A673 (cell line): ENCODE measurements at places on chromosomes 2 and 18.

DNA sequence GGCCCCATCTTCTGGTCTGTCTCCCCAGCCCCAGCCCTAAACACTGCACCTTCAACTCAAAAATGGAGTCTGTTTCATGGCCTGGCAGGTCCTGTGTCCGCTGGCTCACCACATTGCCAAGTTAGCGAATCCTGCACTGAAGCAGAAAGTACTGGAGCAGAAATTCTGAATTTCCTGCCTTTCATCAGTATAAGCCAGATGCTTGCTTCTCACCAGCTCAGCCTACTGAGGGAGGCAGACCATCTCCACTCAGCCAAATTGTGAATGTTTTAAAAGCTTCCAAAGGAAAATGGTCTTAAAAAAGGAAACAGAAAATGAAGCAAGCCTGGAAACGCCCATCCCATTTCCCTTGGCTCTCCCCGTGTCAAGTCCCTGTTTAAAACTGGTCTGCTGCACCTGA, 157.8 kb downstream of the C1D start:
- DNase-seq, result no peak

GRCh38 chr18:3604498-3605408, 154.8 kb downstream of the TGIF1 start:
- peak; percentile 61 for DNase-seq

GRCh38 chr2:107685421-107685986, 141.2 kb upstream of the RGPD4 start:
- DNase-seq, result no peak

DNA sequence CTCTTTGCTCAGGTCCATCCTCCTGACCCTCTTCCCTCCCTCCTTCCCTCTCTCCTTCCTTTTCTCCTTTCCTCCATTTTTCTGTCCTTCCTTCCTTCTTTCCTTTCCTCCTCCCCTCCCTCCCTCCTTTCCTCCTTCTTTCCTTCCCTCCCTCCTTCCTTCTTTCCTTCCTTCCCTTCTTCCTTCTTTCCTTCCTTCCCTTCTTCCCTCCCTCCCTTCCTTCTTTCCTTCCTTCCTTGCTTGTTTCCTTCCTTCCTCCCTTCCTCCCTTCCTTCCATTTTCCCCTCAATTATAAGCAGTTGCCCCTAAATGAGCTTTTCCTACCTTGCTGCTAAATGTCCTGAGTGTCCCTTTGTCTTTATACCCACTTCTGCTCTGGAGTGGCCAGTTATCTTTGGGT, 103.3 kb downstream of the NDUFA10 start:
- no peak for DNase-seq

DNA sequence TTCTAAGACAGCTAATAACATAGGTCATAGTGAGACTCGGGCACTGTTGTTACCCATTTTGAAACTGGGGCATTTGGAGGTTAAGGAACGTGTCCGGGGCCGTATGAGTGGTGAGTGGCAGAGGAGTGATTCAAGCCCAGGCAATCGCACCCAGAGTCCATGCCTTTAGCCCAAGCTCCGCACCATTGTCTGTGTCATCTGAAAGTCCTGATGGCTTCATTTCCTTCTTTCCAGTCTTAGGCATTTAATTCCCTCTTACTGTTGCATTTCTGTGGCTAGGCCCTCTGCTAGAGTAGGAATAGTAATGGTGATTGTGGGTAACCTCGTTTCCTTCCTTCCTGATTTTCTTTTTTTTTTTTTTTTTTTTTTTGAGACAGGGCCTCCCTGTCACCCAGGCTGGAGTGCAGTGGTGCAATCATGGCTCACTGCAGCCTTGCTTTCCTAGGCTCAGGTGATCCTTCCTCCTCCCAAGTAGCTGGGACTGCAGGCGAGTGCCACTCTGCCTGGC, 49.8 kb upstream of the ASB1 start:
- no peak for DNase-seq

GRCh38 chr2:103276869-103277268, 515.0 kb downstream of the TMEM182 start:
- DNase-seq, result no peak
